ENCODE measurements at places on chromosomes 13 and 19.

DNA sequence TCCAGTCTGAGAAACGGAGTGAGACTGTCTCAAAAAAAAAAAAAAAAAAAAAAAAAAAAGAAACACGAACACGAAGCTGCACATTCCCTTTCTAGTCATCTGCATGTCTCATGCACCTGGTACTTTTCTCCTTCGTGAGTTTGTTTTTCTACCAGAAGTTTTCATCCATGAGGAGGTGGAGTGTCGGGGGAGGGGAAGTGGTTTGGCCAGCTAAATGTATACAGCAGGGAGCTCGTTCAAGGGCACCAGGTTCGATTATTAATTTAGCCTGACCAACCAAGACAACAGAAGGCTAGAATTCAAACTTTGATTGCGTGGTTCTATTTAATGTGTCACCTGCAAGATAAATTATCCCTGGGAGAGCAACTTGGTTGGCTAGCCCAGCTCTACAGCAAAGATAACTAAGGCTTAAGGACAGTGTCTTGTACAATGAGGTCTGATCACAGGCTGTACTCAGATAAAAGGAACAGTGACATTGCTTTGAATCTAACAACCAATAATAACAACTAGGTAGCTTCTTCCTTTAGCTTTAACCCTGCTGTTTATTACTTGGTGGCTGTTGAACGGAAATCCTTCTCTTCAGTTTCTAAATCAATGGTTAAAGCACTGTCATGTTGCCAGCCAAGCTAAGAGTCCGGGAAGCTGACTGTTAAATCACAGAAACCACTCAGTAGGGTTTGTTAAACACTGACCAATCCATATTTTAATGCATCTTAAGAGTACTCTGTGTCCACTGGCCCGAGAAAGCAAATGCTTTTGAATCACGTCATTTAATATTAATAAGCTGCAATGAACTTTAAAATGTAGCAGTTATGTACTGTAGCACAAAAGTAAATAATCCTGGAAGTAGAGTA, 98.4 kb upstream of the STARD13 start:
- DNase-seq, result no peak

DNA sequence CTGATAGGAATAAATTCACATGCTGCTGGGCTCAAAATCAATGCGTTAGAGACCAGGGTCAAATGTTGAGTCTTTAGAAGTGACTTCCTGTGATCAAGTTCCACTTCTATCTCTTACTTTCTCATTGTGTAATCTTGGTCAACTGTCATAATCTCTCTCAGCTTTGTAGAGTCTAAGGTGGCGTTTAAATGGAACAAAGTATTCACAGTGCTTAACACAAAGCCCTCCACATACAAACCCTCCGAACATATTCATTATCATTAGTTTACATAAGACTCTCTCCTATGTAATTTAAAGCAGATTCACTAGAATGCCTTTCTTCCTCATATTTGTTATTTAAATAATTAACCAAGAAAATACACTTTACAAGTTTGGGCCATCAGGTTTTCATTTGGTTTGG, 1044.1 kb downstream of the EFNB2 start:
- DNase-seq, result no peak

GRCh38 chr19:10421240-10422045, 1.1 kb downstream of the PDE4A start:
- no peak for DNase-seq

GRCh38 chr13:30148786-30149185, 158.6 kb downstream of the KATNAL1 start:
- DNase-seq, result peak; percentile 80

DNA sequence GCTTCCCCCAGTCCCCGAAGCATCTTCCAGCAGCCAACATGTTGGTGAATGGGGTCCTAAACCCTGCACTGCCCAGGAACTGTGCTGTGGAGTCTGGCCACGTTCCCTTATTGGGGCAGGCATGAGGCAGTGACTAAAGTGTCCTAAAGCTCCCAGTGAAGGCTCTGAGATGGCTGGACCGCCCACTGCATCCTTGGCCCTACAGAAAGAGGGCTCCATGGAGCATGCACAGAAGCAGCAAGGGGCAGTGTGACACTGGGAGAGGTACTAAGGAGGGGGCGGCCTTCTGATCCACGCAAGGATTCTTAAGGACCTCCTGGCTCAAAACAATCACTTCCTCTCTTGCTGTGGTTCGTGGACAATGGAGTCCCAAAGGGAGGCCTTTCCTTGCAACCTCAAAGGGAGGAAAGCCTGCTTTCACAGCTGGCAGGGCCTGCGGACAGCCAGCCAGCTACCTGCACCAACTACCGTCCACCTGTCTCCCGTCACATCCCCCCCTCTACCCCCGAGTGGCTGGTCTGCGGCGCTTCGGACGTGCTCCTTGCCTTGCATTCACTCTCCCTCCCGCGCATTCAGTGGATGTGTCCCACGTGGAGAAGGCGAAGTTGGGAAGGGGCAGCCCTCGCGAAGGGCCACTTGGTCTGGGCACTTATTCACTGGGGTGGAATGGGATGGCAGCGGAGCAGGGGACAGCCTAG, 63.9 kb upstream of the STARD13 start:
- no peak for DNase-seq

DNA sequence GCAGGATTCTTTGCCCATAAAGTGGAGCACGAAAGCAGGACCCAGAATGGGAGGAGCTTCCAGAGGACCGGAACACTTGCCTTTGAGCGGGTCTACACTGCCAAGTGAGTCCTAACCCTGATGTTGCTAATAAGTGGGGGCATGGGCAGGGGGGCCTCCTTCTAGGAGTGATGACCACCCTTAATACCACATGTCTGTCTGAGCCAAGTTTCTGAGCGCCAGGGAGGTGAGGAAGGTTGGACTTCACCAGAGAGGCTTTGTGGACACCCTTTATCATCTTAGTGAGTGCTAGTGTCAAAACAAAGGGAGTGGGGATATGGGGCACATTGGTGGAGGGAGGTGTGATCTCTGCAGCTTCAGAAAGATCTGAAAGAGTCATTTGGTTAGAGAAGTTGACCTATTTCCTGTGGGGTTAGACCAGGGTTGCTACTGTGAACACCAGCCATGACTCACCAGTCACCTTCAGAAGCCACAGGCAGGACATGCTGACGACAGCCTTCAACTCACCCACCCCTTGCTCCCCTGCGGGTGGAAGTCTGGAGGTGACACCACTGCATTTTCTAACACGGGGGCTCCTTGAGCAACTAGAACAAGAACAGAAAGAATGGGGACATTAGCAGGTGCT, 8.8 kb downstream of the ALOX5AP start:
- no peak for DNase-seq

DNA sequence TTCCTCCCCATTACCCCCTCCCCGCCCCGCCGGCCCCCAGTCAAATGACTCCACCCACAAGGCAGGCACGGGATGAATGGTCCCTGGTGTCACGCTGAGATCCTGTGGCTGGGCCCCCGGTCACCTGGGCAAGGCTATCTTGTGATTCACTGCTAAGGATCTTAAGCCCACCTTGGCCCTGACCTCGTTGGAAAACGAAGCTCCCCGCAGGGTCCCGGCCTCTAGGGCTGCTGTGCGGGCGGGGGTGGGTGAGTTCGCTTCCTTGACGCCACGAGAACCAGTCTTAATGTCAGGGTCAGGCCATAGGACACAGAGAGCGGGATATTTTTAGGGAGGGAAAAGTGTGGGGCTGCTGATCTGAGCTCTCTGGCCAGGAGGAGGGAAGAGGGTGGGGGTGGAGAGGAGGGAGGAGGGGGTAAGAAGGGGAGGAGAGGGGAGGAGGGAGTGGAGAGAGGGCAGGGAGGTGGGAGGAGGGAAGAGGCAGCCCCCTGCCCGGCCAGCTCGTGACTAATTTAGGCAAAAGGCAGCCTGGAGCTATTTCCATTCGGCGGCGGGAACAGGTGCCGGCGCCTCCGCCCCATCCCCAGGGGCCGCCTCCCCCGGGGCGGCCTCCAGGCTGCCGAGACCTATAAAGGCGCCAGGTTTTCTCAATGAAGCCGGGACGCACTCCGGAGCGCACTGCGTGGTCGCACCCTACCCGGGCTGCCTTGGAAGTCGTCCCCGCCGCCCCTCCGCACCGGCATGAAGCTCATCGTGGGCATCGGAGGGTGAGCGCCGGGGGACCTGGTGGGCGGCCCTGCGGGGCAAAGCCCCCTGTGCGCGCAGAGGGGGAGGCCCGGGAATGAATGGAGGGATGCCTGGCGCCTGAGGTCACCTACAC, at the start of gene NMRK2:
Gene NMRK2, plus strand, starts transcription at position 139 of the 880 bp plus-strand sequence. Its CDS starts 603 bp downstream, at position 742.
- no peak for DNase-seq

DNA sequence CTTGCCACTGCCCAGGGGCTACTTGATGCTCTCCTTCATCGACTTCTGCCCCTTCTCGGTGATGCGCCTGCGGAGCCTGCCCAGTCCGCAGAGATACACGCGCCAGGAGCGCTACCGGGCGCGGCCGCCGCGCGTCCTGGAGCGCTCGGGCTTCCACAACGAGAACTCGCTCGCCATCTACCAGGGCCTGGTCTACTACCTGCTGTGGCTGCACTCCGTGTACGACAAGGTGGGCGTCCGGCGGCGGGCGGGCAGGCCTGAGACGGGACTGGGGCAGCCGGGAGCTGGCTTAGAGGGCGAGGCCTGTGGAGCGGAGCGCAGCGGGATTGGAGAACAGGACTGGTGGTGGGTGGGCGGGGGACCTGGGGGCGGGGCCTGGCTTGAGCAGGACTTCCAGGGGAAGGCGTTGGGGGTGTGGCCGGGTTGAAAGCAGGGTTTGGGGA, 12.7 kb upstream of the PSMD8 start:
- peak; percentile 90 for DNase-seq

Measured in cerebellum (tissue), 4 donors.